Activated CD4-positive, alpha-beta T cell treated with anti-CD3 and anti-CD28 coated beads, Interleukin-2, amount 50 U/mL, for 24 hours (primary cell): ENCODE measurements at places on chromosomes 3 and 15.

DNA sequence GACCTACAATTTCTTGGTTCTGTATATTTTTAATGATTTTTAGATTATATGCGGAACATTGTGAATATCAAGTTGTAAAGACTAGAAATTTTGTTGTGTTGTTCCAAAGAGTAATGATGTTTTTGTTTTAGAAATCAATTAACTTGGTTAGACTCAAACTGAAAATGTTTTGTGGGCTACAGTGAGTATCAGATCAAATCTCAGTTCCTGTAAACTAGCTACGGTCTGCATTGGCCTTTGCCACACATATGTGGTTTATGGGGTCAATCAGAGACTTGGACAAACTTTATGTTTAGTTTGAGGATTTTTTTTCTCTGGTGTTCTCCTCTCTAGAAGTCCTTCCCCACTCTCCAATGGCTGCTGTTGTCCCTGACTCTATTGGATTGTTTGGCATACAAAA is 308.0 kb upstream of the THRB start:
- DNase-seq: no peak

GRCh38 chr3:147305533-147306250 is 100.7 kb downstream of the ZIC4 start:
- no peak for DNase-seq

- DNase-seq: no peak
These were observed 173.7 kb downstream of the TMEM108 start for GRCh38 chr3:133211856-133212255.

DNA sequence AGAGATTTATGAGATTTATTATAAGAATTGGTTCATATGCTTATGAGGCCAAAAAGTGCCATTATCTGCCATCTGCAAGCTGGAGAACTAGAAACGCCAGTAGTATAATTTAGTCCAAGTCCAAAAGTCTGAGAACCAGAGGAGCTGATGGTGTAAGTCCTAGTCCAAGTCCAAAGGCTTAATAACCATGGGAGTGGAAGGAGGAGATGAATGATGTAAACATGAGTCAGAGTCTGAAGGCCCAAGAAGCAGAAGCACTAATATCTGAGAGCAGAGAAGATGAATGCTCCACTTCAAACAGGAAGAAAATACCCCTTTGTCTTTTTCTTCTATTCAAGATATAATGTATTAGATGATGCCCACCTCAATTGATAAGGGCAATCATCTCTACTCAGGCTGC is 185.7 kb downstream of the CGGBP1 start:
- DNase-seq: no peak

DNA sequence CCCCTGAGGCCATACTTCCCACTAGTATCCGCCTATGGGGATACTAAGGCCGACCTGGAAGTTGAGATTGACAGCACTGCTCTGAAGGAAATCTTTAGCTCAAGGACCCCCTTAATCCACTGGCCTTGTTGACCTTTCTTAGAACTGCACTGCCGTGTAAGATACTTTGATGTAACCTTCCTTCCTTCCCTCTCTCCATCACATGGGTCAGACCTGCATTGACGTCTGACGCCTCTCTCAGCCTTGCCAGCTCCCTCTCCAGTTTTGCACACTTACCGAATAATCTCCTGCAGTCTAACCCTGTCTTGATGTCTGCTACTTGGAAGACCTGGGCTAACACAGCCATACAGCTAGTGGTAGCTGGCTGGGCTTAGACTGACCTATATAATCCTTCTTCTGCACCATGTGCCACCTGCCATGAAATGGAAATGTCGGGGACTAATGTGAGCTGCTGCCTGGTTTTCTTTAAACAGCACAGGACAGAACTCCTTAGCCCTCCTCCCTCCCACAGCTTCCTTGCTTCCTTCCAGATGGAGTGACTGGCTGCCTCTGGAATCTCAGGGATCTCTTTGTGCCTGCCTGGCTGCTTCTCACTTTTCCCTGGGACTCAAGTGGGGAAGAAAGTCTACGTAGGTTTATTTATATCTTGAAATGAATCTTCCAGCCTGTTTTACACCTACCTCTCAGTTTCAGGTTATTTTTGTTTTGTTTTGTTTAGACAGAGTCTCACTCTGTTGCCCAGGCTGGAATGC is 39.2 kb upstream of the HERC1 start:
- no peak for DNase-seq

- DNase-seq: no peak
These were observed 24.0 kb upstream of the SPTBN5 start for GRCh38 chr15:41917767-41918430.

DNA sequence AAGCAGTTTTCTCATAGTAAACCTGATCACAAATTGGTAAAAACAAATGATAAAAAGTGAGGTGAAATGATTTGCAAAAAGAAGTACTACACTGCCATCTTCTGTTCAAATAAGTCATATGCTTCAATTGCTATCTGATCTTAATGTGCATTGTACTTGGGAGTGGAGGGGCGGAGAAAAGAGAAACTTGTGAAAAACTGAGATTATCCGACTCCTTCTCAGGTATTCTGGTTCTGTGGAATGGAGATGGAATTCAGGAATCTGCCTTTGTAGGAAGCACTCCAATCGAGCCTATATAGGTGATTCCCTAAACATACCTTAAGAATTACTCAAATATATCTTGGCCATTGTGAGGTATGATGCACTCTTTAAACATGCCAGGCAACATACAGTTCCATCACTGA is 180.6 kb downstream of the CHL1 start:
- DNase-seq: no peak

GRCh38 chr3:154168998-154169795 is 48.0 kb downstream of the ARHGEF26 start:
- no peak for DNase-seq

DNA sequence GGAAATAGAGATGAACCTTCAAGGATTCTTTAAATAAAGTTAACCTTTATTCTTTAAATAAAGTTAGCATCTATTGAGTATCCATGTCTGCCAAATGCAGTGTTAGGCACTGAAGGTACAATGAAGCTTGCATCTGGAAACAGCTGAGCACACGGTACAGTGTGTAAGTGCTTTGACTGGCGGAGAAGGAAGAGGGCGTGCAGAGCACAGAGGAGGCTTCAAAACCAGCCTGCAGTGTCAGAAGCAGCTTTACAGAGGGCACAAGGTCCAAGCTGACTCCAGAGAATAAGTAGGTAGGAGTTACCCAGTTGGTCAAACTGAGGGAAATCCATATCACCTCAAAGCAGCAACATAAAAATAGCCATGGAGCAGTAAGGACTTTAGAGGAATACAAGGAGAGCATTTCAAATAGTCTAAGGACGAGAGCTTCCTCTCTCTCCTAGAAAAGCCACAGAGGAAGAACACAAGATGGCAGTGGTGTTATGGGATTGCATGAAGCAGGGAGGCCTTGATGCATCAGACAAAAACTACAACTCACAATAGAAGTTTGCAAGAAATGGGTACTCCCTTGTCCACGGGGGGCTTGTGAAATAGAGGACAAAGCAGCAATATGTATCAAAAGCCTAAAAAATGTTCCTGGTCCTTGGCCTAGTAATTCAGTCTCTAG is 60.3 kb upstream of the PPP2R3A start:
- DNase-seq: no peak

- DNase-seq: no peak
These were observed 2.2 kb upstream of the ANKDD1A start for GRCh38 chr15:64909546-64909945.
